ENCODE measurements at places on chromosomes 11 and 22.
A peak's percentile ranks its signal among the peaks of the same experiment; 100 is the strongest.

GRCh38 chr11:16779436-16779835, 41.0 kb downstream of the C11orf58 start:
- no peak for DNase-seq

DNA sequence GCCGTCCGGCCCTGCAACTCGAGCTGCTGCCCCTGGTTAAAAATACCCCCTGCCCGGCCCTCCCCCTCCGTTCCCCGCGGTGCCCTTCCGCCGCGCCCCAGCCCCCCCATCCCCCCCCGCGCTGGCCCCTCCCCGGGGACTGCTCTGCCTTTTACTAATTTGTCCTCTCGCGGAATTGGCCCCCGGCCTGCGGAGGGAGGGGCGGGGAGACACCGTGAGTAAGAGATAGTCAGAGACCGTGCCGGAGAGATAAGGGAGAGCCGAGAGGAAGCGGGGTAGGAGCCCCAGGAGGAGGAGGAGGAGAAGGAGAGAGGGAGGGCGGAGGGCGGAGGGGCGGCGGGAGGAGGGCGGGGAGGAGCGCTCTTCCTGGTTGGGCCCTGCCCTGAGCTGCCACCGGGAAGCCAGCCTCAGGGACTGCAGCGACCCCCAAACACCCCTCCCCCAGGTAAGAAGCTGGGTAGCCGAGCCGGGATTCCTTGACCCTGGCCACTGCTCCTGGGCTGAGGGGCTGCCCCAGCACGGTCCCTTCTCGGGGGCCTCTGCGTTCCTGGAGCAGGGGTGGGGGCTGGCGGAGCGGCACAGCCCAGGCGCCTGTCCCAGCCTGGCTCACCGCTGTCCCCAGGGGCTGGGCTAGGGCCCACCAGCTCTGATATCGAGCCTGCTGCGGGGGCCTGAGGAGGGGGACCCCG, at the start of gene CAPN1:
TSS of gene CAPN1 (plus strand) at position 360 of the 689 bp plus-strand sequence. CDS start 774 bp downstream, outside the sequence.
- peak; percentile 58 for DNase-seq

DNA sequence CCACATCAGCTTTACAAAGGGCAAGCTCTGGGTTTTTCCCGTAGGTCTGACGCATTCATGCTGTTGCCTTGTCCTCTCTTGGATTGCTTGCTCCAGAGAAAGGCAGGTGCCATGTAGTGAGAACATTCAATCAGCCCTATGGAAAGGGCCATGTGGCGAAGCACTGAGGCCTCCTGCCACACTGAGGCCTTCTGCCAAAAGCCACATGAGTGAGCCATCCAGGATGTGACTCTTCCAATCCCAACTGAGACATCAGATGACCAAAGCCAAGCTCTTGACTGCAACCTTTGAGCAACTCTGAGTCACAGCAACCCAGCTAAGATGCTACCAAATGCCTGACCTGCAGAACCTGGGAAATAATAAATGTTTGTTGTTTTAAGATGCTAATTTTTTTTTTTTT, 9.0 kb upstream of the PANX3 start:
- DNase-seq = no peak

GRCh38 chr11:133718831-133719230, 126.5 kb downstream of the SPATA19 start:
- no peak for DNase-seq

GRCh38 chr22:19632668-19633148, 81.6 kb upstream of the SEPTIN5 start:
- no peak for DNase-seq

DNA sequence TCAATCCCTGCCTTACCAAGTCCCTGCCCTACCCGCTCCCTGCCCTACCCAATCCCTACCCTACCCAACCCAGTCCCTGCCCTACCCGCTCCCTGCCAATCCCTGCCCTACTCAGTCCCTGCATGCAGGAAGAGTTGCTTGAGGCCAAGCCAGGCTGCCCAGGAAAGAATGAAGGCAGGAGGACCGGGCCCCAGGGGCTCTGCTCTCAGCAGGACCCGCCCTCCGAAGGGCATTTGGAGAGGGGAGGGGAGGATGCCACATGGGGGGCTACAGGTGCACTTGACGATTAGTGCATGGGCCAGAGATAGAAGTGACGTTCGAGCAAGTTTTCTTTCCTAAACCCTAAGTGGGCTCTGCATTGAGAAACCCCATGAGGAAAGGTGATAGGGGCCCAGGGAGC, 581.2 kb downstream of the TBC1D22A start:
- no peak for DNase-seq

GRCh38 chr11:124919898-124920297, 848 bp downstream of the HEPN1 start:
- no peak for DNase-seq

GRCh38 chr22:49368221-49368975, 459.3 kb downstream of the BRD1 start:
- no peak for DNase-seq

- no peak for DNase-seq
These were observed 92.3 kb upstream of the POU2AF2 start for GRCh38 chr11:111153194-111153593.

DNA sequence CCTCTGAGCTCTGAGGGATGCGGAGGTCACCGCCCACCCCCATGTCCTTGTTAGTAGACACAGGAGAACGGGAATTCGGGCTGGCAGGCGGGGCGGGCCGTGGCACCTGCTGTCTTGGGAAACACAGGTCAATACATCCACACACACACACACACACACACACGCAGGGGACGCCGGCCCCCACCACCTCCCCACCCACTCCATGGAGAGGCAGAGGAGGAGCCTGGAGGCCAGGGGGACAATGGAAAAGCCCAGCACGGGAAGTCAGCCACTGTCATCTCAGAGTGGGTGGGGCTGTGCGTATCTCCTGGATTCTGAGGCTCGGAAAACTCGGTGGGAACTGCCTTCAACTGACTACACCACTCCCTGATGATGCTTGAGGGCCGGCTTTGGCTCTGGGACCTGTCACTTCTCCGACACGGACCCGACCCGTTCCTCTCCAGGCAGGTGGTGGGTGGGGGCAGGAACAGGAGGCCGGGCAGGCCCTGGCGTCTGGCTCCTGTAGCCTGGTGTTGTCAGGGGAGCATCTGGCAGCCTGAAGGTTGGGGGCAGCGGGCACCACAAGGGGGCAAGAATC, 18.5 kb upstream of the TMEM184B start:
- no peak for DNase-seq

DNA sequence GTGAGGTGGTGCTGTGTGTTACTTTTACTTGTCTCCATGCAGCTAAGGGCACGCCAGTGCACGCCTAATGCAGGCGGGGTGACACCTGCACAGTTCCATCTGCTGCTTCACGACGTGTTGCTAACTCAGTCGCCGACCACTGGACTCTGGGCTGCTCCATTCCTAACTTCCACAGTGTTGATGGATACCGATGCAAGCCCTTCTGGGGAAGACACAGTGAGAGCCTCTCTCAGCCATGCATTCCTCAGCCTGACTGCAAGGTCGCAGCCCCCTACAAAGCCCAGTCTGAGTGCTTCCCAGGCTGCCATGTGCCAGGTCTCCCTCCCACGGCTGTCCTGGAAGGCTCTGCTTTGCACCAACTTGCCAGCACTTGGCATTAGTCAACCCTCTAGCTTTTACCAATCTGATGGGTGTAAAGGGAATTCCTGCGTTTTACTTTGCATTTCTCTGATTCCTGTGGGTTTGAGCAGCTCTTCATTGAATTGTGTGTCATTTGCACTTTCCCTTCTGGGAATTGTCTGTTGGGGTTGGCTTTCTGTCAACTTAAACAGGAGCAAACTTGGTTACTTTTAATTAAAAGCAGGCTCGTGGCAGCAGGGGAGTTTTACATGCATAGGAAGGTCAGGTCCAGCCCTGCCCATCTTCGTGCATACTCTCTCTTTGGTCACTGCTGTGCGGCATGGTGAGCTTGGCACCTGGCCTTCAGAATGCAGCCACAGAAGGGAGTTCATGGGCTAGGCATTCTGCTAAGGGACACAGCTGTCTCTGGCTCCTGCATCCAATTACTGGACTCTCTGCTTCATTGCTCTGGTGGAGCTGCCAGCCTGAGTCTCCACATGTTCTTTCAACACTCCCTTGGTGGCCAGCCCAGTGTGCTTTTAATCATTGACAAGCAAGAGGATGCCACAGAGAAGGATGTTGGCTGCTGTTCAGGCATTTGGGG, 34.6 kb upstream of the SHANK2 start:
- DNase-seq = no peak

Measured in effector CD8-positive, alpha-beta T cell (primary cell).